NCI-H1092 treated with DMSO at 0.1 percent for 48 hours (cell line): ENCODE measurements at places on chromosomes 13 and 19.

DNA sequence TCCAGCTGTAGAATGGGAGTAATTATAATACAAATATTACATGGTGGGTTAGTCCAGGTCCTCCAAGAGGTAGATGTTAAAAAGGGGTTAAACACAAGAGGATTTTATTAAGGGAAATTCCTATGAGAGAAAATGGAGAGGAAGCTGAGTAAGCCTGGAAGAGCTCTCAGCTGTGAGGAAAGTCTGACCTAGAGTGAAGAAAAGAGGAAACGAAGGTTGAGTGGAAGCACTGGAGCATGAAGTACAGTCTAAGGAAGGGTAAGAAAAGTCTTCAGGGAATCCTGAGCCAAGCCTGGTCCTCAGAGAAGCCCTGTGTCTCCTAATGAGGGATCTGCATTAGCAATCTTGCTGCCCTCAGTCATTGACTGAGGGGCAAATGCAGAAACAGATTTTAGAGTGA is 506.2 kb downstream of the GPC5 start:
- no peak for DNase-seq

DNA sequence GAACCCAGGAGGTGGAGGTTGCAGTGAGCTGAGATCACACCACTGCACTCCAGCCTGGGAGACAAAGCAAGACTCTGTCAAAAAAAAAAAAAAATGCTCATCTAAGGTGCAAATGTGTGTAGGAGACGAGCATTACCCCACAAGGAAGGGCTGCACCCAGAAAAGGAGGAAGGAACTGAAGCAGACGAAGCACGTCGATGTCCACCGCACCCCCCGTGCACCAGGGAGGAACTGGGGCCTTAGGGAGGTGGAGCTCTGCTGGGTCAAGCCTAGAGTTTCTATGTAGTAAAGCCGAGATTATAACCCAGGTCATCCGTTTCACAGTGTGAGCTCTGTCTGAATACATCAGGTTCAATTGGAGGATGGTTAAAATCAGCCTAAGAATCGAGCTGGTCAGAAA is 1.1 kb downstream of the VSTM1 start:
- no peak for DNase-seq

- no peak for DNase-seq
Measured at GRCh38 chr13:105346141-105346775, 1189.2 kb downstream of the EFNB2 start.

DNA sequence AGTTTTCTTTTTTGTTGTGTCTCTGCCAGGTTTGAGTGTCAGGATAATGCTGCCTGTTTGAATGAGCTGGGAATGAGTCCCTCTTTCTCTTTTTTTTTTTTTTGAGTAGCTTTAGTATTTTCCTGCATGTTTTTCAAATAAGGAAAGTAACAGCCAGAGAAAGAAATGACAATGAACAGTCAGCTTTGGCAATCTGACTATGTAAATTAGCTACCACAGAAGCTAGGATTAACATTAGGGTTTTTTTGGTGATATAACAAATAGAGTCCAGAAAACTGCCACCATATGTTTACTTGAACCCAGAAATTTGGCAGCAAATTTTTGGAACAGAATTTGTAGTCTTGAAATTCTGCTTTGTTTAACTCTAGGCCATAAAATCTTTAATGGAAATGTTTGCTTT is 50.5 kb downstream of the SGCG start:
- no peak for DNase-seq

- DNase-seq: no peak
Measured at GRCh38 chr13:39945226-39945625, 289.8 kb downstream of the COG6 start.

GRCh38 chr19:35310811-35311465 is 18.0 kb upstream of the CD22 start:
- DNase-seq: no peak

GRCh38 chr19:17346109-17346671 is 8.8 kb downstream of the GTPBP3 start:
- peak; percentile 62 for DNase-seq

DNA sequence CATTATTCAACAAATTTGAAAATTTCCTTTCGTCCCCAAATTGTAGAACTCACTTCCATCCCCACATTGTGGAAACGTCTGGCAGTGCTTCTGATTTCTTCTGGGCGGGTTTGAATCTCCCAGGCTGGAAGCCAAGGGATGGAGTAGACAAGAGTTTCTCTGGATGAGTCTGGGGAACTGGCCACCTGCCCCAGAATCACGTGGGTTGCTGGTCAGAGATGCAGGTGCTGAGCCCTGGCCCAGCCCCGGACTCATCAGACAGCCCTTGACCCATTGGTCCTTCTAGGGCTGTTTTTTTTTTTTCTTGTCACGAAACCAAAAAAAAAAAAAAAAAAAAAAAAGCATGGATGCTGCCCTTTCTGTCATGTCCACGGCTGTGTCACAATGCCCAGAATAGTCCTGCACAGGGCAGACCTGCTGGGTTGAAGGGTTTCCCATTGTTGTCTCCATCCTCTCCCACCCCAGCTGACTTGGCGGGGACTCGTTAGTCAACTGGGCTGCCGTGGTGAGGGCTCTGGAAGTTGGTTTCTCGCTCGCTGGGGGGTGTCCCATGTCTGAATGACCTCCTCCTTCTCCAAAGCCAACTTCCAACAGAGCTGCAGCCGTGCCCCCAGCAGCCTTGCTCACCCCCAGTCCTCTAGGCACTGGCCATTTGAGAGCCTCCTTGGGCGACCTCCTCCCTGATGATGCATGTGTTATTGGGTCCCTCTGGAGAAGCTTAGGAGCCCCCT is 12.8 kb downstream of the CHST8 start:
- no peak for DNase-seq

DNA sequence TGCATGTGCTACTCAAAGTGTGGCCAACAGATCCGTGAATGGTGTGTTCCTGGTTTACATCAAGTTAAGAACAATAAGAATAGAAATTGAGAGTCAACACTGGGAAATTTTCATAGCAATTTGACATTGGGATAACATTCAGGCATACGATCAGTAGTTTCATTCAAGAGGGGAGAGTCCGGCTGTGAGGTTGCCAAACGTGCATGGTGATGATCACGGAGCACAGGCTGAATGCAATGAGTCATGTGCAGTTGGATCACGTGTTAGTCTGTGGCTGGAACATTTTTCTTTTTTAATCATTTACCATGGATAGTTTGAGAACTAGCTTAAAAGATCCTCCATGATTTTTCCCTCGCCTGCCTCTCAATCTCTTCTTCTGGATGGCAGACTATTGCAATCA is 2.5 kb upstream of the DCT start:
- no peak for DNase-seq

- DNase-seq: no peak
Measured at GRCh38 chr19:20259615-20260014, 92.6 kb downstream of the ZNF486 start.

DNA sequence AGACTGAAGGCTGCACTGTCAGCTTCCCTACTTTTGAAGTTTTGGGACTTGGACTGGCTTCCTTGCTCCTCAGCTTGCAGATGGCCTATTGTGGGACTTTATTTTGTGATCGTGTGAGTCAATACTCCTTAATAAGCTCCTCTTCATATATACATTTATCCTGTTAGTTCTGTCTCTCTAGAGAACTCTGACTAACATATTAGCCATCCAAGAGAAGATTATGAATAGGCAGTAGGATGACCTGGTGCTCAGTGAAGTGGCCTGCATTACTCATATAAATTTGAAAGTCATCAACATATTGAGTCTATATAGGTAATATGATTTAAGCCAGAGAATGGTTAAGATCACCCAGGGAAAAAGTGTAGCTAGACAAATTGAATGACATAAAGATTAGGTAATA is 136.3 kb upstream of the UFM1 start:
- DNase-seq: no peak

GRCh38 chr13:24052547-24053518 is 107.7 kb upstream of the SPATA13 start:
- no peak for DNase-seq

DNA sequence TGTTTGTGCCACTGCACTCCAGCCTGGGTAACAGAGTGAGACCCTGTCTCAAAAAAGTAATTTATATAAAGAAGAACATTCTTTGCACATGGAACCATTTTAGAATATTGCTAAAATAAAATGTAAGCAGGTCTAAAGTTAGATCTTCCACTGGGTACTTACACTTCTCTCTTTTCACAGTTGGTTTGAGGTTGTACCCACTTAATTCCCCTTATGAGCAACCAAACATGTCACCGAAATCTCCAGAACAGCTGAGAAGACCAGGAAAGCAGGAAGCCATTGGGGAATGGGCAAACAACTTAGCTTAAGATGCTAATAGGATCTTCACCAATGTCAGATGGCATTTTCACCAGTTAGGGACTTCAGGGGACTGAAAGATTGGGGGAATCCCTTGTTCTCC is 18.8 kb downstream of the NLRP4 start:
- no peak for DNase-seq

DNA sequence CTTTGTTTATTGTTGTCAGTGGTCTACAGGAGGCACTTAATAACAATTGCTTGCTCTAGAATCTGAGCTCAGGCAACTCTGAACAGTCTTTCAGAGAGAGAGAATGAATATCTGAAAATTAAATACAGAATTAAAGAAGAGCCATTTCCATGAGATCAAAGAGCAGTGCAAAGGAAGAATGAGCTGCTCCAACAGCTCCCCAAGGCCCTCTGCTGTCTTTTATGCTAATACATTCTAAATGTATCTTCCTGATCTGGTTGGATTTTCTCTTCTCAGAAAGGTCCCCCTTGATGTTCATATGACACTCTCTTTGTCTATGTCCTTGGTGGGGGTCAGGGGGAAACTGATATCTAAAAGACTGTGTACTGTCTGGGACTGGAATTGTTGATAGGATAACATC is 1029.6 kb downstream of the PCDH9 start:
- DNase-seq: peak; percentile 19

- DNase-seq: no peak
Measured at GRCh38 chr19:32197896-32198882, 147.2 kb upstream of the ZNF507 start.

GRCh38 chr13:30431269-30431940 is 9.1 kb downstream of the UBE2L5 start:
- no peak for DNase-seq
